Hypothalamus (tissue), 51 donors: ENCODE measurements at places on chromosomes 2 and 18.

- DNase-seq = no peak
These were observed 32.8 kb upstream of the ACKR3 start for GRCh38 chr2:236536727-236537398.

- DNase-seq = no peak
These were observed 259.1 kb downstream of the SS18 start for GRCh38 chr18:25831301-25831701.

GRCh38 chr2:236393101-236393500 is 128.9 kb upstream of the ASB18 start:
- DNase-seq = no peak

GRCh38 chr2:219698748-219699439 is 71.5 kb downstream of the SLC4A3 start:
- DNase-seq = no peak

- DNase-seq = peak; percentile 71
These were observed 131.5 kb downstream of the ATP9B start for GRCh38 chr18:79200546-79201268.

DNA sequence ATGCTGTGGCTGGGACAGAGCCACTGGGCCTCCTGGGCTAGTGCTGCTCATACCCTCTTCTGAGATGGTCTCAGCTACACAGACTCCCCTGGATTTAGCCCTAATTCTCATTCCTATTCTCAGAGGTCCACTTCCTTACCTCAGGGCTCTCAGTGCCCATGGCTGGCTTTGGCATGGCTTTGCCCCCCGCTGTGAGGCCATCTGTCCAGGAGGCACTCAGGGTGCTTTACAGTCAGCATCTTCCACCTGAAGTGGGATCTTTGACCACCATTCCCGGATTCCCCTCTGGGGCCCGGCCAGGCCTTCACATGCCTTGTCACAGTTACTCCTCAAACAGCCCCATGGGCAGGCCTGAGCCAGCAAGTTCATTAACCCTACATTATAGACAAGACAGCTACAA is 161.8 kb downstream of the CELF4 start:
- DNase-seq = no peak
